ENCODE measurements at places on chromosomes 6 and 20. TPM values are rescaled to one million over a fixed set of nuclear protein-coding genes. Genes with fewer than 3 reads are reported as not detected.

CCN6 gene
- total RNA-seq = not detected

PROKR2 gene
- not detected for total RNA-seq

C20orf202 gene
- total RNA-seq = 1.7 TPM

DNA sequence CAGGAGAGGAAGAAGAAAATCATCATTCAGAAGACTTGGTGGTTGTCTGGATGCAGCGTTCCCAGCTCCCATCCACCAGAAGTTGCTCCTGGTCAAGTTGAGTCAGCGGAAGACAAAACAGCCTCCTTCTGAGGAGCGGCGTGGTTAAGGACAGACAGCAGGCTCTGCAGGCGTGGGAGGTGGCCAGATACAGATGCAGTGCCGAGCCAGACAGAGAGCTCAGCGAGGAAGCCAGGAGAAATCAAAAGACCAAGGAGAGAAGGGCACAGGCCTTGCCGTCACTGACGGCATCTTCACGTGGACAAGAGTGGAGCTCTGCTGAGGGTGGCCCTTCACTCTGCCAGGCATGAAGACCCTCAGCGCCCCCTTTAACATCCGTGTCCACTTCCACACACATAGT is 158.5 kb downstream of the THBS2 start:
- DNase-seq = no peak

DNA sequence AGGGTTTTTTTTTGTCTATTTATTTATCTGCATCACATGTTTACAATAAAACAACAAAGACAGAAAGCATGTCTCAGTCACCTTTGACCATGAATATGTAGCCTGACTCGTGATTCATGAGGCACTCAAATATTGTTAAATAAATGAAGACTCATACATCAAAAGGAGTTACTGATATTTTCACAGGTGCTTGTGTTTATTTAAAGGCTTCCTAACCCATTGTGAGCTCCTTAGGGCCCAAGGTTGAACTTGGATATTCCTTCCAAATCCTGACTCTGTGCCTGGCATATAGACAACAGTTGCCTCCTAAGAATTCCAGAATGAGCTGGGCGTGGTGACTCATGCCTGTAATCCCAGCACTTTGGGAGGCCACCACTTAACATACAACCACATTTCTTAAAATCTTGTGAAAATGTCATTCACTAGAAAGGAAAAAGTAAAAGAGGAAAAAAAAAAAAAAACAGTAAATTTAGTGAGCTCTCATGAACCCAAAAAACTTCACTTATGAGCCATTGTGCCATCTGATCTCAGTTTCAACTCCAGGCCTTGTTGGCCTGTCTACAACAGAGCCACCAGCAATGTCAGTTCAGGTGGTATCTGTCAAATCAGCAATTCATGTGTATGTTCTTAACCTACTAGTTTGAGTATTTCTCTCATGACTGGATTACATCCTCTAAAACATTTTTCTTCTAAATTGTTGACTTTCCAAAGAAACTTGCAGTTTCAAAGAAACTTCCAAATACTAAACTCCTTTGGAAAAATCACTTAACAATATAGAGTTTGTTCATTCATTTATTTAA is 162.7 kb upstream of the MARCKS start:
- DNase-seq = no peak

GRCh38 chr6:136521427-136521826 is 28.8 kb downstream of the MAP7 start:
- DNase-seq = no peak

DNA sequence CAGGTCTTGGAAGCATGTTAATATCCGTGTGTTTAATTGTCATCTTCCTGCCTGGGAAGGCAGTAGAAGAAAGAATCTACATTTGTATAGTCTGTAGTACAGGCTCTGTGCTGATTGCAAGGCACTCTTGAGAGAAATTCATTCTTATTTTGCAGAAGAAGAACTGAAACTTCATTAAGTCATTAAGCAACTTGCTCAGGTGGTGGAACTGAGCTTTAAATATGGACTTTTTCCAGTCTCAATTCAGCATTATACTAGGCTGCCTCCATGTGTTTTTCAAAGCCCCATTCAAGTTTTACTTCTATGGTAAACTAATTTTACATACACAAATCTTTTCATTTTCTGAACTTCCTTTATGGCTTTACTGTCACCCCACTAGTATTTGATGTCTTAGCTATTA is 18.7 kb downstream of the ZNF451 start:
- no peak for DNase-seq

GRCh38 chr6:54992789-54993188 is 146.2 kb downstream of the FAM83B start:
- no peak for DNase-seq

All from upper lobe of left lung (tissue), 6 donors.